D341Med (cell line): ENCODE measurements at places on chromosomes 13 and 19.

GRCh38 chr13:51532736-51533197, 51.5 kb upstream of the WDFY2 start:
- DNase-seq, result no peak

- no peak for DNase-seq
Measured at GRCh38 chr13:101728615-101729014, 276.1 kb downstream of the ITGBL1 start.

- DNase-seq, result no peak
Measured at GRCh38 chr19:1616396-1616795, 11.1 kb upstream of the UQCR11 start.

DNA sequence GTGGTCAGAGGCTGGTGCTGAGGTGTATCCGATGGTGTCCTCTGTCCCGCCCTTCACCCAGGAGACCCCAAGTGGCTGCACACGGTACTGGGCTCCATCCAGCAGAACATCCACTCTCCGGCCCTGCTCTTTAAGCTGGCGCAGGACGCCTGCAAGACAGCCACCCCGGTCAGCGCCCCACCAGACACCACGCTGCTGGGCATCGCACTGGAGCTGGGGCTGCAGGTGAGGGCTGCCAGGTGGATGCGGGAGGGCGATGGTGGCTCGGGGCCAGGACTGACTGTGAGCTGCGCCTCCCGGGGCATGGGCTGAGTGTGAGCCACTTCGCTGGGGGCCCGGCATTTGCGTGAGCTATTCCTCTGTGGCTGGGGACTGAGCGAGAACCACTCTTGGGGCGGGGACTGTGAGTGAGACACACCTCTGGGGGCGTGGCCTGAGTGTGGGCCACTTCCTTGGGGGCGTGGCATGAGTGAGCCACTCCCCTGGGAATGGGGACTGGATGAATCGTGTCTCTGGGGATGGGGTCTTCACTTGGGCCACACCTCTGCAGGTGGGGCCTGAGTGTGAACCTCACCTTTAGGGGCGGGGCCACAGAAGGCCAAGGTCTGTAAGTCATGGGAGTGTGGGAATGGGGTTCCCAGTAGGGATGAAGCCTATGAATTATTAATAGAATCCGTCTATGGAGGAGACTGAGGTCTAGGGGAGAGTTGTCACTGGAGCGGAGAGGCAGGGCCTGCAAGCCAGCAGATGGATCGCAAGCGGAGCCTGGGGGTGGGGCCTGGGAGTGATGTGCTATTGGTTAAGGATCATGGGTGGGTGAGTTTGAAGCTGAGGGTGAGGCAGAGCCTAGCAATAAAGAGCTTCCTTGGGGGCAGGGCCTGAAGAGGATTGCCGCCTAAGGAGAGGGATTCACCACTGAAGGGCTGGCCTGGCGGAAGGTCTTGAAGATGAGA, 30.5 kb downstream of the ZSWIM4 start:
- peak; percentile 48 for DNase-seq

- DNase-seq, result no peak
Measured at GRCh38 chr19:53010494-53010893, 3.2 kb upstream of the ERVV-1 start.

DNA sequence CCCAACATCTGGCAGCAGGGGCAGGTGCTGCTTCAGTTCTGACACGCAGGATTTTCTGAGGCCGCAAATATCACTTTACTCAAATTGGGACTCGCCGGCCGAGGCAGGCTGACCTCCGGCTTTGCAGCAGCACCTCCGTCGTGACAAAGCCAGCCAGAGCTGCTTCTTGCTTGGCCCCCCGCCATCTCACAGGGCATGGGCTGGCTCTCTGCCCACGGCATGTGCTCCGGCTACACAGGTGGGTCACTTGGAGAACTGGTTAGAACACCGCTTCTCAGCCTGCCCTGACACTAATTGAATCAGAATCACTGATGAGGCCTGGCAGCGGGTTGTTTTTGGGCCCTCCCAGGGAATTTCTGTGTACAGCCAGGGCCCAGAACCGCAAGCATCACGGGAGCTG, 112.3 kb downstream of the SLC7A1 start:
- DNase-seq, result no peak

- no peak for DNase-seq
Measured at GRCh38 chr13:99064624-99065234, 86.9 kb upstream of the DOCK9 start.

GRCh38 chr13:99316657-99317256, 9.6 kb upstream of the GPR183 start:
- DNase-seq, result no peak

- DNase-seq, result no peak
Measured at GRCh38 chr13:21225841-21226581, 49.6 kb downstream of the MRPL57 start.

- DNase-seq, result peak; percentile 95
Measured at GRCh38 chr19:49929121-49929610, at the start of the genes ATF5 and NUP62. TSS of gene ATF5 (plus strand) at chr19:49929205. CDS start at chr19:49930851, 1,646 bp downstream. TSS of gene NUP62 (minus strand) at chr19:49929504. CDS start at chr19:49909807, 19,697 bp downstream.

GRCh38 chr19:56147307-56147706, 6.2 kb downstream of the ZNF444 start:
- no peak for DNase-seq

DNA sequence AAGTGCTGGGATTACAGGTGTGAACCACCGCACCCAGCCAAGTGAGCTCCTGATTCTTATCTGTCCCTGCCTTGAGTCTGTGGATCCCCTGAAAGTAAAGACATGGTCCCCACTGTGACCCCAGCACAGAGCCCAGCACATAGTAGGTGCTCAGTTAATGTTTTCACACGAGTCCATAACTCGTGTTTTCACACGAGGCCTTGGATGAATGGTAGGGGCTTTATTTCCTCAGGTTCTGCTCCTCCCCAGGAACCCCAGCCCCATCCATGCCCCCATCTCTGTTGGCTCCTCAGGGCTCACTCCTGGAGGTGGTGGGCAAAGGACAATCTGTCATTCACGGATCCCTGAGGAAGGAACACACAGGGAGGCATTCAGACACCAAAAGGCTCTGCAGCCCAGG, 23.6 kb upstream of the PDE4C start:
- DNase-seq, result no peak

- no peak for DNase-seq
Measured at GRCh38 chr13:97284558-97284957, 62.4 kb downstream of the MBNL2 start.

DNA sequence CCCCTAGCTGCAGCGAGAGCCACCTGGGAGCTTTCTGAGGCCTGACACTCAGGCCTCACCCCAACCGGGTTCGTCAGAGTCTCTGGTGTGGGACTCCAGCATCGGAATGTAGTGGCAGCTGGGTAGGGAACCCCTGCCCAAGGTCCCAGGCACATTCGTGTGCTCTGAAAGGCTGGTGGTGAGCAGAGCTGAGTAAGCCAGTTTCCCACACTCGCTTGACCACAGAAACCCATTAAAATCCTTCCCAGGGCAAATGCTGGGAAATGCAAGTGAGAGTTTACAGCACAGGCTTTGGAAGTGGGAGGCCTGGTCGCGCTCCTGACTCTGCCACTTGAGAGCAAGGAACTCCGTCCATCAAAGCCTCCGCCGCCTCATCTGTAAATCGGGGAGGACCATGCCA, 4.2 kb downstream of the TRAPPC6A start:
- DNase-seq, result no peak

DNA sequence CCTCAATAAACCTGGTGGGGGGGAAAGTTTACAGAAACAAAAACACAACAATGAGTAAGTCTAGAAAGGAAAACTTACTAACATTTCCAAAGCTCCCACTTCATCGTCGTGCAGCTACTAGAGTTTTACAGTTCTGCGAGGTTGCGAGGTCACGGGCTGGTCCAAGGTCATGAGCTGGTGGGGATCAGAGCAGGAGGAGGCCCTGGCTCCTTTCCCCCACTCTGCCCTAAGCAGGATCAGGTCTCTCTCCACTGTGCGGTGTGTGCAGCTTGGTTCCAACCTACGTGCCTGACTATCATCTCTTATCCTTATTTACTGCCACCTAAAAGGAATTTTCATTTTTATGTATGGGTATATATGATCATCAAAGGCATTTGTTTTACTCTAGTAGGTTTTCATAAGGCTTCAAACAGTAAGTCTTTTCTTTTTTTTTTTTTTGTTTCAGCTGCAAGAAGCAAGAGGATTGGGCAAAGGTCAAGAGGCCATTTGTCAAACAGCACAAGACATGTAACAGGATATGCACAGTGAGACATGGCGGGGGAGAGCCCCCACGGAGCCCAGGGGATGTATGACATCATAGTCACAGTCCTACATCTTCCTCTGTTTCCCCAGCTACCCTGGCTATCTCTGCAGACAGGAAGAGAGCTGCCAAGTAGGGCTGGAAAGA, 76.6 kb upstream of the POMP start:
- no peak for DNase-seq

GRCh38 chr19:14028901-14029300, 953 bp downstream of the RLN3 start:
- DNase-seq, result no peak

GRCh38 chr13:71430681-71431080, 436.3 kb downstream of the DACH1 start:
- DNase-seq, result no peak

- no peak for DNase-seq
Measured at GRCh38 chr13:80515296-80515695, 174.4 kb upstream of the SPRY2 start.

GRCh38 chr19:1853295-1854038, 5.2 kb upstream of the REXO1 start:
- peak; percentile 87 for DNase-seq

DNA sequence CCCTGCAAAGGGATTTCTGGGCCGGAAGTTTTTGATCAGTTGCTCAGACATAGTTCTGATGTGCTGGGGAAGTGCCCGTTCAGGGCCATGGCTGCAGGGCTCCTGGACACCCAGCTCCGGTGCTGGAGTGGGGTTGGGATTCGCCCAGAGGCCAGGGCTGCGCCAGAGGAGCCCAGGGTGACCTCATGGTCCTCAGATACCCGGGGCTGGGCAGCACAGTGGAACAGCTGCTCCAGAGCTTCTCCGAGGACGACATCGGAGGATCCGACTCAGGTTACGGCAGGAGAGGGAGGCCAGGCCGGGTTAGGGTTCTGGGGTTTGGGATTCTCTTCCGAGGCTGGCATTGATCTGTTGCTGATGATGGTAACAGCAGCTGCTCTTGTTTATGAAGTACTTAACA, 20.9 kb downstream of the CARM1 start:
- no peak for DNase-seq

DNA sequence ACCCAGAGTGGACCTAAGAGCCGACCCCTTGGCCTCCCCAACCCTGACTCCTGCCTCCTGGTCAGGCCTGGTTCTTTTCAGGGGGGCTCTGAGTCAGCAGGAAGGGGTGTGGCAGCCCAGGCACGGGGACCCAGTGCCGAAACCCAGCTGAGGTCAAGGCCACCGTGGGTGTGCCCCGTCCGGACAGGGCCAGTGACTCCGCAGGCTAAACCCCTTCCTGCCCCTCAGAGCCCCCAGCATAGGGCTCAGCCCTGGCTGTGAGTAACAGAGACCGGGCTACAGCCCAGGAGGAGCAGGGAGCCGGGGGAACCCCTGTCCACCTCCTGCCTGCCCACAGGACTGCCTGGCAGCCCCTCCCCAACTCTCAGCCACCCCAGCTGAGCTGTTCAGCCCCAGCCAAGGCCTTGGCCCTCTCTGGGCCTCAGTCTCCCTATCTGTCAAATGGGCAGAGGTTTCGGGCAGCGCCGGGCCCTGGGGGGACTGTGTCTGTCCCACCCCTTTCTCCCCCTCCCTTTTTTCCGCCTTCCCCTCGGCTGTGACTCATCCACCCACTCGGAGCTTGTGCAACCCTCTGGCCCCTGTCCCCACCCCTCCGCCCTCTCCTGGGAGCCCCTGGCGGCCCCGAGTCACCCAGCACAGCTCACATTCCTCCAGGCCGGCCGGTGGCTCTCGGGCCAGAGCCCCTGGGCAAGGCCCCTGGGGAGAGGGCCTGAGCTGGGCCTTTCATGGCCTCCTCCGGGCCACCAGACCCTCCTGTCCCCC, 8.6 kb downstream of the ZBTB7A start:
- no peak for DNase-seq

DNA sequence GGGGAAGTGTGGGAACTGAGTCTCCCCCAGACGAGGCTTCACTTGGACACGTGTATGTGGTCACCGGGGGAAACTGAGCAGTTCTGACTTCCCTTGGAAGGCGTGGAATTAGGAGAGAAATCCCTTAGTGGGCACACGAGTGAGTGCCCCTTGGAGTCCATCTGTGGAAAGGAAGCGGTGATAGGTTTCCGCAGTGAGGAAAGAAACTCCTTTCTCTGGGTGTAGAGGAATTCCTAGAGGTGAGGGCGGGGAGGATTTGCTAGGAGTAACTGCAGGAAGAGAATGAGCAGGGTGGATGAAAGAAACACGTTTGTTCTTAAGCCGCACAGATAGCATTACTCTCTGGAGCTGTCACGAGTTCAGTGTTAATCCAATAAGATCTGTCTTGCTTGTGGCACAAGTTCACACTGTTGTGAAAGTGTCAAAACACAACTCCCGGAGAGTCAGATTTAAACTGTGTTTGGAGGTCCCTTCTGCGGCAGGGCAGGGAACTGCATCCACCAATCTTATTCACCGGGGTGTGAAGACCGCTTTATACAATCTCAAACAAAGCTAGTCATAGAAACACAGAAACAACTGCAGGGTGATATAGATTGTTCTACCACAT, 1.2 kb downstream of the KL start:
- peak; percentile 48 for DNase-seq

DNA sequence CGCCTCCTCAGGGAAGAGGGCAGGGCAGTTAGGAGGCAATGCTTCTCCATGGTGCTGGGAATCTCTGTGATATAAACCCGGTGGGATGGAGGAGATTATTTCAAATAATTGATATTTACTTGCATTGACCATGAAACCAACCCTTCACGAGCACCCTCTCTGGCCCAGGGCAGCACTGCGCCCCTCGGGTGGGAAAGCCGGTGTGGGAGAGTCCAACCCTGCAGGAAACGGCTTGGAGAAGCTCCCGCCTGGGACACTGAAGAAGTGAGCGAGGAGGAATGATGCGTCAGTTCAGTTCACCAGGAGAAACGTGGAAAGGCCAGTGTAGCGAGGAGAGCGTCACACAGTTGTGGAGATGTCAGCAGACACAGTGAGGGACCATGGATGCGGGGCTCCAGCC, 99.9 kb downstream of the COL4A2 start:
- no peak for DNase-seq

DNA sequence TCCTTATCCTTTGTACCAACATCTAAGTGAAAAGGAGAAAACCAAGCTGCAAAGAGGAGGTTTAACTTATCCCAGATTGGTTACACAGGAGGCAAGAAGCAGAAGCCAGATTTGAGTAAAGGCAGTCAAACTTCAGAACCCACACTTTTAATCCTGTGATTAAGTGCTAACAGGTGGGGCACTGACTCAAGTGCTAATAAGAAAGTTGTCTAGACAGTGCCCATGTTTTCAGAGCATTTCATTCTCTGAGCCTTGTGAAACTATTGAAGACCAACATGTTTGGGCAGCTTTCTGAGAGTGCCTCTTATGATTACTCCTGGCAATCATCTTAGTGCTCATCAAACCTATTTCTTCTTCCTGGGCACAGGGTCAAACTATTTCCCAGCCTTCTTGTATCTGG, 380.8 kb downstream of the KCNRG start:
- no peak for DNase-seq

- DNase-seq, result no peak
Measured at GRCh38 chr13:44287958-44288357, 85.7 kb upstream of the SERP2 start.

GRCh38 chr13:109649713-109650112, 136.7 kb downstream of the IRS2 start:
- DNase-seq, result no peak
